ENCODE measurements at places on chromosomes 4 and X.

DNA sequence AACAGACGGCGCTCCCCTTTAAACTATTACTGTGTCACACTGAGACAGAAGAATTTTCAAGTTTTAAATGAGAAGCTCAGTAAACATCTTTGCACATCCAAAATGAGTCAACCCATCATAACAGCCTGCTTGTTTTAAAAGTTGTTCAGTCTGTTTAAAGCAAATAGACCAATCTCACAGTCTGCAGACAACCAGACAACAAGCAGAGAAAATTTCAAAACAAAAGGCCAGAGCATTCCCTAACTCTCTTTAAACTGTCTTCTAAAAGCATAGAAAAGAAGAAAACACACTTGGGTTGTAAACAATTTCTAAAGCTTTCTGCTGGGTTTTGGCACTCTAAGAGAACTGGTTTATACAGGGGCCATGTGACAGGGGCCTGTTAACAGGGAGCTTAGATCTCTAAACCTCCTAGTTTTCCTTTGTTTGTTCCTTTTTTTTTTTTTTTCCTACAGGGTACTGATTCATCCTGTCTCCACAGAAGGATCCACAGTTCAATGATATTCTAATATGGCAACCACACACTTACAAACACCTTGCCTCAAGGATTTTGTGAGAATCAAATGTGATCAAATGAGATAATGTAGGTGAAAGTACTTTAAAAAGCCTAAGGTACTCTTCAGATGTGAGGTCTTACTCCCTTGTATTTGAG is 100.8 kb upstream of the MAML3 start:
- DNase-seq, result no peak

DNA sequence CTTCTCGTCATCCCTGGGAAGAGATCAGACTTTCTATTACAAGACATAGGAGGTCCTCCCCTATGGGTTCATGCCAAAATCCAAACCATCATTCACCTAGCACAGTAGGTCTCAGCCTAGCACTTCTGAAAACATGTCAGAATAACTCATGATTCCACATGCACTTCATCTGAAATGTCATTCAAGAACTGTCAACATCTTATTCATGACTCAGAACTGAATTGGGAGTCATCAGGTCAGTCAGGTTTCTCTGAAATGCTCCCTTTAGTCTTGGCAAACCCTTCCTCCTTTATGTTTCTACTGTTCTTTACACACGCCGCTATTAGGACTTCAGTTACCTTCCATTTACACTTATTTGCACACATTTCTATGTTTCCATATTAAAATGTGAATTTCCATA is 67.2 kb downstream of the ANTXR2 start:
- no peak for DNase-seq

- no peak for DNase-seq
These were observed 76.8 kb upstream of the GC start for GRCh38 chr4:71860643-71861042.

DNA sequence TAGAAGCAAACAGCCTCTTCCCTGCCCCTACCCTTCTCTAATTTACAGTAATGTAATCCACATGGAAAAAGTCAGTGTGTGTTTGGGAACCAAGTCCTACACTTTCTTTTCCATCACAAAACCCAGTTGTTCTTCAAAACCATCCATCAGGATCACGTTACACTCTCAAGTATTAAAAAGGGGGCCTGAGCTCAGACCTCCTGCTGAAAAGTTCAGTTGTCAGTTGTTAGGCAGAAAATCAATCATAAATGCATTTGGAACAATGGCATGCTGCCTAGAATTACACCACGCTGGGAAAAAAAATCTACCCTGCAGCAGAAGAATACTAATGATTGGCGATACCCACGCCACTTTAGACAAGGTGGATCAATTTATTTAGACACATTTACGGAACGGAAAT is 236.5 kb downstream of the PARM1 start:
- DNase-seq, result no peak

DNA sequence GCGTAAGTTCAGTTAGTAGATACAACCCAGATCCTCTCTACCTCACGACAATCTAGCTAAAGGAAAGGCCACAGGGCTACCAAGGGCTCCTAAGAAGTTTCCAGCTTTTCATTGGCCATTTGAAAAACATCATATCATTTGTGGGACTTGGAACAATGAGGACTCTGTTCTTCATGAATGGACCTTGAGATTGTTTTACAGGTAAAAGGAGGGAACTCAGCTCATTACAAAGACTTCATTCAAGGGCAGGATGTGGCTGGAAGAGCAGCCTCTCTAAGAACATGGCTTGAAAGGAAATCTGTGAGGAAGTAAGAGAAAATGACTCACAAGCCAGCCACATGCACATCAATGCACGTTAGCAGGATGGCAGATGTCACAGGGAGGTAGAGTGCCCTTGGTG is 105.9 kb upstream of the SLC7A11 start:
- peak; percentile 74 for DNase-seq

GRCh38 chr4:139528377-139529005 is 27.5 kb downstream of the SETD7 start:
- peak; percentile 42 for DNase-seq

DNA sequence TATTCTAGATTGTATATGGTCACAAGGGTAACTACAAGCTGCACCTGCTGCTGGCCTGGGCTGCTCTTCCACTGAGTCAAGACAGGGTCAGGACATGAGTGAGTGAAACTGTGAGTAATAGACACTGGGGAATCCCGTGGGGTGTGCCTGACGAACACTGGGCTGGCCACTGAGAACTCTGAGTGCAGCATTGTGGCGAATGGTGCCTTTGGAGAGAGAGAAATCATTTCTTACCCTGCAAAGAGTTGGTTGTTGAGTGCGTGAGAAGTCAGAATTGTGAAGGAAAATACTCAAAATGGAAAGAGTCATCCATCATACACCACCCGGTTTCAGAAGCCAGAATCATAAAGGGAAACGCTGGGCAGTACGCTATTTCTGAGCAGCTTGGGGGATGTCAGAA is 43.1 kb upstream of the LSM6 start:
- DNase-seq, result no peak

GRCh38 chr4:10962246-10962645 is 277.7 kb upstream of the CLNK start:
- no peak for DNase-seq

- DNase-seq, result no peak
These were observed 73.2 kb upstream of the VCX2 start for GRCh38 chrX:8244301-8244700.

DNA sequence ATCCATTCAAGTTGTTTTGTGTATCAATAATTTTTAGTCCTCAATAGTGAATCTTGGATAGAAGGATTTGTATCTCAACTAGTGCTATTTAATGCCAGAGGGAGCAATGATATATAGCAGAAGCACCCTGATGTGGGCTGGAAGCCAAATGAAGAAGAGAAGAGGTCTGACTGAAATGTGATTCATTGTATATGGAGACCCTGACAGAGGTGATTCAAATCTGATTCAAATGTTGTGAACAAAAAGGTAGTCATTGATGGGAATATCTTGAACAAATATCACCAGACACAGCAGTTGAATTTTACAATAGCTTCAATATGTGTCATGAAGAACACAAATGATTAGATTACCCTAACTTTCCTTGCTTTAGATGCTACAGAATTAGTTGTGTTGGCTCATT is 27.5 kb upstream of the SULT1B1 start:
- DNase-seq, result no peak

GRCh38 chr4:99029018-99029735 is 33.7 kb downstream of the METAP1 start:
- DNase-seq, result no peak

GRCh38 chr4:20353646-20354045 is 101.9 kb downstream of the SLIT2 start:
- DNase-seq, result no peak

- no peak for DNase-seq
These were observed 32.4 kb downstream of the LRBA start for GRCh38 chr4:150982557-150983233.

DNA sequence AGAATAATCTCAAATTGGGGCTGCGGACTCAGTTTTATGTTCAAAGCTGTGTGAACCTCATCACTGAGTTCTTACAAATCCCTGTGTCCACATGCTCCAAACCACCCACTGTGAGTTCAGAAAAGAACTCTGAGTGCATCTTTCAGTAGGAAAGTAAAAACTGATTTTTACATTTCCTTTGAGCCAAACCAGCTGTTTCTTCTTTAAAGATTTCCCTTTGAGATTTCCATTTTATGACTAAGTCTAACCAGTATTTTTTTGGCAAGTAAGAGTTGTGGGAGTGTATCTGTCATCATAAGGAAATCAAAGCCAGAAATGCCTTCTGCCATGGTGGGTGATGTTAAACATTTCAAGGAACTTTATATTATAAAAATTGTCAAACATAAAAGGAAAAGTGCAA is 100.0 kb downstream of the TET2 start:
- DNase-seq, result no peak

DNA sequence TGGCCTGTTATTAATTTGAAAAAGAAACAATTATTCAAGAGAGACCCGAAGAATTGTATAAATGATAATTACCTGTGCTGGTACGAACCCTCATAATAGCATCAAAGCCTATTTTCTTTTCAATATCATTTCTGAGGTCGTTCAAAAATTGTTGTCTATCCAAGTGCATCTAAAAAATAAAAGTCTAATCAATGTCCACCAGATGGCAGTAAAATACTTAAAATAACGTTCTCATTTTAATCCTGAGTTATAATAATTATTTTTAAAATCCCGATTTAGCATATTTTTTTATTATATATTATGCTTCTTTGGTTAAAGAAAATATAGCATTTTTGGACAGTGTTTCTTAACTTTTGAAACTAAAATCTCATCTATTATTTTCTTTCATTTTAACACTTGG is 55.7 kb downstream of the METTL14 start:
- DNase-seq, result peak; percentile 34

GRCh38 chr4:9703391-9703790 is 78.0 kb upstream of the DRD5 start:
- DNase-seq, result peak; percentile 78

DNA sequence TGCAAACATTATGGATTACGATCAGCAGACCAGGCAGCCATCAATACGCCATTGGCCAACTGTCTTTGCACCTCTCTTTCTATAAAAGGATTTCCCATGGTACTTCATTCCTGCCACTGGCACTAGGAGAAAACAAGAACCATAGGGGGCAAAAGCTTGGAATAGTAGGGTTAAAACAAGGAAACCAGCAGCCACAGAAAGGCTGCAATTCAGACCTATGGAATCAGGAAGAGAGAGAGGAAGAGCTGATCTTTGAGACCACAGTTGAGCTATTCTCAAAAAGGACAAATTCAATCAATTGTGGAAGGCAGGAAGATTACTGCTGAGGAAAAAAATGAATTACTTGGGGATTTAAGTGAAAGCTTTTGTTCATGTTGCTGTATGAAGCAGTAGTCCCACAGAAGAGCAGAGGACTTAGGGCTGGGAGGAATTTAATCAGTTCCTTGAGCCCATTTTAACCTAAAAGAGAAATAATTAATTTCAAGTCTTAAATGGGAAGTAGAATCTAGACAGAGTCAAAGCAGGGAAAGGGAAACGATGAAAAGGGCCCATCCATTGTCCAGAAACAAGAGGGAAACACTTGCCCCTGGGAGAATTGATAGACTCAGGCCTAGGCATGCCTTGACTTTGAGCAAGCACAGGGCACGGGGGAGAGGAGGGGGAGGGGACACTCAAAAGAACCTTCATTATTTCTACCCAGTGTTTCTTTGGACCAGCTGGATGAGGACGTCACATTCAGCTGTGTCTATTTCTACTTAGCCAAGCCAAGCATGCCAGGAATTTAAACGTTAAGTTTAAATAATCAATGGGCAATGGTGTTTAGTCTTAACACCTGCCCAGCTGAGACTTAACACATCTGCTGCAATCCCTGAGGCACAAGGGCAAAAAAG is 50.7 kb downstream of the SCD5 start:
- DNase-seq, result no peak

DNA sequence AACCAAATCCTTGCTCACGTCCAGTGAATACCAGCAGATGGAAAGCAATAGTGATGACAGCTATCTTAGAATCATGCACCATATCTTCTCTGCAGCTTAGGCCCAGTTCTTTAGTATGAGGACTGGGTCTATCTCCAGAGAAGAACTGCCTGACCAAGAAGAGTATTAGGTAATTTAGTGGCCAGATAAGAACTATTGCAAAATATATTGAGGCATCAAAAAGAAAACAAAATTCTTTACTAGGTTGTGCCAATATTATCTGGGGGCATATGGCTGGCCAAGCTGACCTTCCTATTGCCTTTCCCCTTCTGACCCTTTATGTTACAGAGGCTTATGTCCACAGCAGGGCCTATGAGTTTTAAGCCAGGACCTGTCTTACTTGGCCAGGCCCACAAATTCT is 91.2 kb downstream of the RLIM start:
- no peak for DNase-seq

DNA sequence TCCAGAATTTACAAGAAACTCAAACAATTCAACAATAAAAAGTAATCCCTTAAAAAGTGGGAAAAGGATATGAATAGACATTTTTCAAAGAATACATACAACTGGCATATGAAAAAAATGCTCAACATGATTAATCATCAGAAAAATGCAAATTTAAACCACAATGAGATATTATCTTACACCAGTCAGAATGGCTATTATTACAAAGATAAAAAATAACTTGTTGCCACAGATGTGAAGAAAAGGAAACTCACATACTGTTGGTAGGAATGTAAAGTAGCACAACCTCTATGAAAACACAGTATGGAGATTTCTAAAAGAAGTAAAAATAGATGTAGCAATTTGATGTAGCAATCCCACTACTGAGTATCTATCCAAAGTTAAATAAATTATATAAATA is 65.1 kb upstream of the DIAPH2 start:
- DNase-seq, result no peak

- DNase-seq, result no peak
These were observed 5.9 kb upstream of the ARMCX5 start for GRCh38 chrX:102593367-102593766.

GRCh38 chr4:61473306-61473705 is 273.2 kb downstream of the ADGRL3 start:
- no peak for DNase-seq

- no peak for DNase-seq
These were observed 247.1 kb downstream of the SPRY1 start for GRCh38 chr4:123643691-123644090.

- peak; percentile 25 for DNase-seq
These were observed 12.1 kb upstream of the ARAP2 start for GRCh38 chr4:36256398-36256891.

DNA sequence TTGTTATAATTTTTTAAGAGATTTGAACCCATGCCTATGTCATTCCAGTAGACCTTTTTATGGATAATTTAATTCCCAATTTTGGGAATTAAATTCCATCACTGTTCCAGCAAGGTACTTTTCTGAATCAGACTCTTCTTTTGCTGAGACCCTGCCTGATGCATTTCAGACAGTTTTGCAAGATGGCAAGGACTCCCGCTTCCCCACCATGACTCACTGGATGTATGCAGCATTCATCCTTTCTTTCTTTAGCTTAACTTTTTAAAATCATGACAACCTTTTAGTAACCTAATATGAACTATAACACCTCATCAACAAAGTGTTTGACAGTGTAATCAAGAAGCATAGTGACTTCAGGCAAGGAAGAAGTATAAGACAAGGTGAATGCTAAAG is 178.1 kb upstream of the LEF1 start:
- DNase-seq, result no peak

DNA sequence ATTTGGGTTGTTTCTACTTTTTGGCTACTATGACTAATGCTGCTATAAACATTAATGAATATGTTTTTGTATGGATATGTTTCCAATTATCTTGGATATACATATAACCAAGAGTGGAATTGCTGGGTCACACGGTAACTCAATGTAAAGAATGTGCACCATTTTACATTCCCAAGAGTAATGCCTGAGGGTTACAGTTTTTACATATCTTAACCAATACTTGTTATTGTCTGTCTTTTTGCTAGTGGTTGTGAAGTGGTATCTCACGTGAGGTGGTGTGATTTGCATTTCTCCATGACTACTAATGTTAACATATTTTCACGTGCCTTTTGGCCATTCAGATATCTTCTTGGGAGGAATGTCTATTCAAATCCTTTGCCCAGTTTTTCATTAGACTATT is 200.3 kb upstream of the MAB21L2 start:
- DNase-seq, result no peak
